ENCODE measurements at places on chromosomes 5 and 9.

DNA sequence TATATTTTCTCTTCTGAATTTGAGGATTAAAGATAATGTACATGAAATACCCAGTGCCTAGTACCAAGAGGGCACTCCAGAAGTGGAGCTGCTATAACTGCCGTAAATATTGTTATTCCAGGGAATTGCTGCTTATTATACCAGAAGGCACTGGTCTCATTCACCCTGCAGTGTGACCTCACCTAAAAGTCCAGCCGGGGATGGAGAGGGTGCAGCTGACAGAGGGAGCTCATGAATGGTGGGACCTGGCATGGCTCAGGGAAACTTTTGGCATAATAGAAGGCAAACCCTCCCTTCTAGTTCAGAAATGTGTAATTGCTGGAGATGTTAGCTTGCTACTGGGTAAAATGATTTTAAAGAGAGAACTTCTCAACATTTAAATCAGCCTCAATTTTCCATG, 108.5 kb downstream of the MVB12B start:
- DNase-seq: no peak

GRCh38 chr5:157266286-157267007, 524 bp downstream of the CYFIP2 start:
- no peak for DNase-seq

DNA sequence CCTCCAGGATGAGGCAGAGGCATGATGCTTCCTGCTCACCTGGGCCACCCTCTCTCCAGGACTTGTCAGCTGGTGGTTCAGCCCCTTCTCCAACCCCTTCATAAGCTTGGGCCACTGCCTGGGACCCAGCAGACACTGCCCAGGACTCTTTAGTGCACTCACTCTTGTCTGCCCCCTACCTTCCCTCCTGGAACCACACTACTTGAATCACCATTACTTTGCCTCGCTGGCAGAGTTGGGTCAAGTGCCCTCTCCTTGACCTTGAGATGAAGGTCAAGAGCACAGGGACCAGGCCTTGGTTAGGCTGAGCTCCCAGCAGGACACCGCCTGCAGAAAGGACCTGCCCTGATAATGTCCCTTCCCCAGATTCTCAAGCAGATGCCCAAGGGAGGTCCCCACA, 8.5 kb upstream of the ENDOG start:
- no peak for DNase-seq

- DNase-seq: no peak
These were observed 24.5 kb downstream of the TICAM2 start for GRCh38 chr5:115577741-115578140.

DNA sequence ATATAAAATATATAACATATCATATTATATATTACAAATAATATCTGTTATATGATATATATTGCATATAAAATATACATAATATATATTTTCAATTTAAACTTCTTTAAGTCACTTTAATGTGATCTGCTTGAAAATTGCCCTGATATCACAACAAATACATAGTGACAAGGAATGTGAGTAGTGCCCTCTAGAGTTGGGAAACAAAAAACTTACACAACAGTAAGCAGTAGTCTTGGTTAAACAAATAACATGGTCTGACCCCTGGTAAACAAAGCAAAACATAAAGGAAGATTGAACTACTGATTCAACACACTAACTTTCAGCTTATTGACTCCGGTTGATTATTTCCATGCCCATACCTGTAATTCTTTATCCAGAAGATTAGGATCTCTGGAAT, 188.3 kb upstream of the NMUR2 start:
- DNase-seq: no peak

- no peak for DNase-seq
These were observed 135.2 kb upstream of the PRDM9 start for GRCh38 chr5:23372177-23372576.

DNA sequence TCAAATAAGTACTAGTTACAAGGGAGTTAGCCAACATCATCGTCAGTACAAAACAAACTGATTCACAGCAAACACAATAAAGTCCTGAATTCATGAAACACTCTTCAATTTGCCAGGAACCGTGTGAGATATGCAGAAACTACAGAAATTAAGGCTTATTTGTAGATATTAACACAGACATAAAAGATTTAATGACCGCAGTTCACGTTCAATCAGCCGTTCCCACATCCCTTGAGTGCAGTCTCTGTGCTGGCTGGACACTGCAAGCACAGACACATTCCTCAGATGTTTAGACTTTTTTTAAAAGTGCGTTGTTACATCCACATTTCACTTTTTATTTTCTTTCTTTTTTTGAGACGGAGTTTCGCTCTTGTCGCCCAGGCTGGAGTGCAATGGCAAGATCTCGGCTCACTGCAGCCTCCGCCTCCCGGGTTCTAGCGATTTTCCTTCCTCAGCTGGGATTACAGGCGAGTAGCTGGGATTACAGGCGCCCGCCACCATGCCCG, 566 bp upstream of the CEP78 start:
- no peak for DNase-seq

DNA sequence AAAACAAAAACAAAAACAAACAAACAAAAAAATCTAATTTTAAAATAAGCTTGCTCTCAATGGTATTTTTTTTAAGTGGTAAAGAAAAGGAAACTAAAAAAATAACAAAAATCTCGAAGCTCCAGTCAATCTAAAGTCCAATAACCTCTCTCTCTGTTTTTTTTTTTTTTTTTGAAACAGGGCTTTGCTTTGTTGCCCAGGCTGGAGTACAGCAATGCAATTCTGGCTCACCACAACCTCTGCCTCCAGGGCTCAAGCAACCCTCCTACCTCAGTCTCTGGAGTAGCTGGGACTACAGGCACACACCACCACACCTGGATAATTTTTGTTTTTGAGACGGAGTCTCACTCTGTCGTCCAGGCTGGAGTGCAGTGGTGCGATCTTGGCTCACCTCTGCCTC, 25.9 kb upstream of the GLDC start:
- no peak for DNase-seq

DNA sequence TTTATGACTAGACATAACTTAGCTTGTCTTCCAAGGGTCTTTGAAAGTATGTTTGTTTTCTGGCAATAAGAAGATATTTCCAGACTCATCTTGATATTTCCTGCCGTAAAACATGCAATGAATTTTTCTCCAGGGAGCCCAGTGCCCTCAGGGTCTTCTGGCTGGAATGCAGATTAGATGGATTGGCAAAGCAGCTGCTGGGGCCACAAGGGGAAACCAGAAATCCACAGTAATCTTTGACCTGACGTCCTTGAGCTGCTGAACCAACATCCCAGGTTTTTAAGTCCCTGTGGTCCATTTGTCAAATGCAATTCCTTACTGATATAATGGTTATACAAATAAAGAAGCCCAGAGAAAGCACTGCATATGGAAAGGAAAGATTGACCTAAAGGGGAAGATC, 93.0 kb downstream of the THBS4 start:
- no peak for DNase-seq
